ENCODE measurements at places on chromosomes 3 and 15.

DNA sequence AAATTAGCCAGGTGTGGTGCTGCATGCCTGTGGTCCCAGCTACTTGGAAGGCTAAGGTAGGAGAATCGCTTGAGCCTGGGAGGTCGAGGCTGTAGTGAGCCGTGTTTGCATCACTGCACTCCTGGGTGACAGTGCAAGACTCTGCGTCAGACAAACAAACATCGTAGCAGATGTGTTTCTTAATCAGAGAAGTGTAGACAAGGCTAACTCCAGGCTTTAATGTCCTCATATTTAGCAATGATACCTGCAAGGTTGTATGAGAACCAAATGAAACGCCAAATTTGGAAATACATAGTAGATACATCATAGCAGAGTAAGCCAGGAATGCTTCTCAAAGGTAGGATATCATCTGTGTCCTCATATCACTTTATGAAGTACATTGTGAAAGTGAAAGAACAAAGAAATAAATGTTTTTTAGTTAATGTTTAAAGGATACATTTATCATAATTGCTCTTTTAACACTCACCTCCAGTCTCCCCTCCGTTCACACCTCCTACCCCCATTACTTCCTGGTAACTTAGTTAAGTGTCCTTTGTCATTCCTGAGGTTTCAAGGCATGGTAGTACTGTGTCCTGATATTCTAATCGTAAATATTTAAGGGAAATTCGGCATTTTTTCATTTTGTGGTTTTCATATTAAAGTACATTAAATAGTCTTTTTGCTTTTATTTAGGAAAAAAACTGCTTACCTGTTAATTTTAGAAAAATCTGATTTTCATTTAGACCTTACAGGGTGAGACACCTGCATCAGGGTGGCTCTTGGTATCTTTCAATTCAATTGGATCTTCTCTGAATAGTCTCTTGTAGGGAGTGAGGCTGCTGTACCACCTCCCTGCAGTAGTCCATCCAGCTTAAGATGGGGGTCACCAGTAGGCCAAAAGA, 96.1 kb downstream of the OPA1 start:
- no peak for DNase-seq

DNA sequence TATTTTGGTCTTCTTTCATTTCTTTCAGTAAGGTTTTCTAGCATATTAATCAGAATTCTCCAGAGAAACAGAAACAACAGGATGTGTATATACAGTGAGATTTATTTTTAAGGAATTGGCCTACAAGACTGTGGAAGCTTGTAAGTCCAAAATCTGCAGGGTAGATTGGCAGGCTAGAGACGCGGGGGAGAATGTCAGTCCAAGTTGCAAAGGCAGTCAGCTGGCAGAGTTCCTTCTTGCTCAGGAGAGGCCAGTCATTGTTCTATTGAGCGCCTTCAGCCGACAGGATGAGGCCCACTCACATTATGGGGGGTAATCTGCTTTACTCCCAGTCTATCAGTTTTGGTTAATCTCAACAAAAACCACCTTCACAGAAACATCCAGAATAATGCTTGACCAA, 133.4 kb upstream of the UBE3A start:
- no peak for DNase-seq

- DNase-seq: peak; percentile 29
Measured at GRCh38 chr15:76058714-76059319, 968 bp upstream of the TMEM266 start.

GRCh38 chr3:63228677-63229076, 49.4 kb upstream of the SYNPR start:
- peak; percentile 63 for DNase-seq

DNA sequence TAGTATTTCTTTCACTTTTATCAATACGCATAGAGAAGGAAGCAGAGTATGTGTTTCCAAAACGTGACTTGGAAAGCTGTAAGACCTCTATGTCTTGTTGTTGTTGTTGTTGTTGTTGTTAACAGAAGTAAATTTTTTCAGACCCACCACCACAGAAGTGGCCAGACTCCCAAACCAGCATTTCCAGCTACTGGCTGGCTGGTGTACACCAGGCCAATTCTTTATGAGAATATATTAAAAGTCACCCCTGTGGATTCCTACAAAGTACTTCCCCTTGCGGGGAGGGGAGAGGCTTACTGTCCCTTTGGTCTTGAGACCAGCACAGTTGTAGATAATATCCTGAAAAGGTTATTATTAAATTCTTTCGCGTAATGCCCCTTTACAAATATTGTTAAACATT, 1.6 kb upstream of the FOXP1 start:
- DNase-seq: no peak

DNA sequence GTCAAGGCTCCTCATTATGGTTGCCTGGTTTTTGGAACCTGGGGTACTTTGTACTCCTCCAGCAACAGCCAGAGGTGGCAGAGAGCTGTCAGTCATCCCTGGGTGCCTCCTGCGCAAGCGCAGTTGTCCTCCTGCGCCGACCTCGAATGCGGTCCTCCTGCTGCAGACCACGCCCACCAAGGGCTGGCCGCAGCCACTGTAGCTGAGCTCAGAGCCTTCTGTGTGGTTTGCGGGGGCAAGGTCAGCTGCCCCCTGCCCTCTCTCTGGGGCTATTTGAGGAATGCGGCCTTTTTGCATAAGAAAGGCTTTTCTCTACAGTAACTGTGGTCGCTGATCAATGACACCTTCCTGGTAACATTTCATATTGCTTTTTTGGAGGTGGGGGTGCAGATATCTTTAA, 131.3 kb upstream of the SNRPN start:
- DNase-seq: no peak

DNA sequence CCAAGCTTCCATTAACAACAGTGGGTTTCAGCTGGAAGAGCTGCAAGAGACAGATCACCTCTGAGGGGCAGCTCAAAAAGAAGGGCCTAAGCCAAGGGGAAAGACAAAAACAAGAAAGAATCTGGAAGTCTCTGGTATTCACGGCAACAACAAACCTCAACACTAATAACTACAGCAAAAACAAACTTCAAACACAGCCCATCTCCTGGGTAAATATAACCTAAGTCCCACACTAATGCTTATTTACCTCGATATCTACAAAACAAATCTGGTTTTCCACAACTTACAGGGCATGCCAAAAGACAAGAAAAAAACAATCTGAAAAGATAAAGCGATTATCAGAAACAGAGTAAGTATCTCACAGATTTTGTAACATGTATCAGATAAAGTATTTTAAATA, 29.7 kb downstream of the TOP2B start:
- DNase-seq: no peak

DNA sequence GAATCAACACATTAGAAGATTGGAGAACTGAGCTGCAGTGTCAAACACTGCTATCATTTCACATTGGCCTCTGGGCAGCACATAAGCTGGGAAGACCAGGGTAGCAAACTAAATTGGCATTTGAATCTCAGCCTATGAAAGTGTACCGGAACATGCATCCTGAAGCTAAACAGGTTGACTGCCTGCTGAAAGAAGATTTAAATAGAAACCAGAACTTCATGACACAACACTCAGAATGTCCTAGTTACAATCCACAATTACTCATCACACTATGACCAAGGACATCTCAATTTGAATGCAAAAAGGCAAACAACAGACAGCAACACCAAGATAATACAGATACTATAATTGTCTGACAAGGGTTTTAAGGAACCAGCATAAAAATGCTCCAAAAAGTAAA, 26.2 kb downstream of the TM2D3 start:
- no peak for DNase-seq

DNA sequence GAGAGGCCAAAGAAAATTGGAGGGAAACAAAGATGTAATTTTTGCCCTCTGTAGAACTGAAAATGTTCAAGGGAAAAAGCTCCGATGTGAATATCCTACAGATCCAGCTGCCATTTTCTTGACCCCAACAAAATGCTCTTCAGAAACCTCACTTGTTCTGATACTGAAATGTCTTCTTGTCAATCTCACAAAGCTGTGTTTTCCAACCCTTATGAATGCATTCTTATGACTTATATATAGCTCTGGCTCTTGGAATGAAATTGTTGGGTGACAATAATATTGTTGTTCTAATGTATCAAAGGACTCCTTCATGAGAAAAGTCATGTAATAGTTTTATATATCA, 157.1 kb upstream of the TGFBR2 start:
- no peak for DNase-seq

All from NCI-H1092 treated with DMSO at 0.1 percent for 48 hours (cell line).